ENCODE measurements at places on chromosomes 1 and 21.
A peak's percentile ranks its signal among the peaks of the same experiment; 100 is the strongest.

DNA sequence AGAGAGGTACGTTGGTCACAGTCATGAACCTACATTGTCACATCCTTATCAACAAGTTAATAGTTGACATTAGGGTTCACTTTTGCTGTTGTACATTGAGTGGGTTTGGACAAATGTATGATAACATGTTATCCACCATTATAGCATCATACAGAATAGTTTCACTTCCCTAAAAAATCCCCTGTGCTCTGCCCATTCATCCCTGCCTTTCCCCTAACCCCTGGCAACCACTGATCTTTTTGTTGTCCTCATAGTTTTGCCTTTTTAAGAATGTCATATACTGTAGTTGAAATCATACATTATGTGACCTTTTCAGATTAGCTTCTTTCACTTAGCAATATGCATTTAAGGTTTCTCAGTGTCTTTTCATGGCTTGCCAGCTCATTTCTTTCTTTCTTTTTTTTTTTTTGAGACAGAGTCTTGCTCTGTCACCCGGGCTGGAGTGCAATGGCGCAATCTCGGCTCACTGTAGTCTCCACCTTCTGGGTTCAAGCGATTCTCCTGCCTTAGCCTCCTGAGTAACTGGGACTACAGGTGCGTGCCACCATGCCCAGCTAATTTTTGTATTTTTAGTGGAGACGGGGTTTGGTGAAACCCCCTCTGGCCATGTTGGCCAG, 50.6 kb downstream of the UCK2 start:
- no peak for DNase-seq

DNA sequence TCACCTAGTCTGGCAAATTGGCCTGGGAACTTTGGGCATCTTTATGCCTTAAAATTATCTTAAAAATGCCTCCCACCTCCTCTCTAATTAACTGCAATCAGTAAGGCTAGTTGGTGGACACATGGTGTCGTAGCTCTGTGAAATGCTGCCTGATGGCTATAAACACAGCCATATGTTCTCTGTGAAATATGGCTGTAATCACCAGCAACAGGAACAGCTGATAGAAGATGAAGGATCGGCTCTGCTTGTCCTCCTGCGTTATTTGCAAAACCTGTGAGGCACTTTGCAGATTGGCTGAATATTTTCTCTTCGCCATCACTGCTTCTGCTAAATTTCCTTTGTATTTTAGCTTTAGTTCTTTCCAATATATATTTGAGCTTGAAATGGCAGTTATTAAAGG, 419.6 kb downstream of the RWDD3 start:
- DNase-seq = no peak

DNA sequence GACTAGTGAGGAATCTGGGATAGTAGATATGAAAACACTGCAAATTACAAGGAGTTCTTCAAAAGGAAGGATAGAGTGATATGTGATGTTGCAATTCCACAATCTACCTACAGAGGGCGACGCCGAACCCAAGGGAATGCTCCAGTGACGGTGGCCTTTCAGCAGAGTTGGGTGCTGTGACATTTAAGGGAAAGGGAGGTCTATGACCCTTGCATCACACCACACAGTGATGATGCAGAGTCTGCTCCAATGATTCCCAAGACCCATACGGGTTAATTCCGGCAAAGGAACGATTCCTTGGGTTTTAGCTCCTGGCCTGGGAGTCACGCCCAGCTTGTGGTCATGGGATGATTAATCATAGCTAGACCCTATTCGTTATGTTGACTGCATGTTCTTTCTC, 123.0 kb upstream of the IGSF21 start:
- no peak for DNase-seq

- no peak for DNase-seq
Observed at GRCh38 chr1:201400212-201400851, 1.2 kb upstream of the LAD1 start.

DNA sequence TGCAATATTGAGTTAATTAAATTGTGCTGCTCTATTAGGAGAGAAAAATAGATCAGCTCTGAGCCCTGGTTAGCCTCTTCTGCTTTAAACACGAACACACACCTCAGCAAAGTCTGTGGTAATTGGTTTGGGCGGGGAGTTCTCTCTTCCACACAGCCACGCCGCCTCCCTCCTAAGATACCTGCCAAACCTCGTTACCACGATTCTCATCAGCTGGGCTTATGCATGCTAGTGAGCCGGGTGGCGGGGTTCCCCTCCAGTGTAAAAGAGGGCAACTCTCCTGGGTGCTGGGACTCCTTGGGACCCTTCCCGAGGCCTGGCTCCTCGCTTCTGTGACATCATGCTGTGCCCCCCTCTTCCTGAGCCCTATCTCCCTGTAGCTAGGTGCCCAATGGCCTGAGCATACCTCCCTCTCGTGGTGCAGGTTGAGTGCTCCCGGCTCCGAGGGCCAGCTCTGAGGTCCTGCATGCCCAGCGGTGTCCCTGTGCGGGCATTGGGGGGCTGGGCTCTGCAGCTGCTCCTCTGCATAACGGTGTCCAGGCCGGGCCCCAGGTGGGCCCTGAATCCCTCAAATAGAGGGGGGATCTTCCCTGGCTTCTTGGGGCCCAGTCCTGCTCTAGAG, 182.9 kb downstream of the PRDM16 start:
- DNase-seq = no peak

DNA sequence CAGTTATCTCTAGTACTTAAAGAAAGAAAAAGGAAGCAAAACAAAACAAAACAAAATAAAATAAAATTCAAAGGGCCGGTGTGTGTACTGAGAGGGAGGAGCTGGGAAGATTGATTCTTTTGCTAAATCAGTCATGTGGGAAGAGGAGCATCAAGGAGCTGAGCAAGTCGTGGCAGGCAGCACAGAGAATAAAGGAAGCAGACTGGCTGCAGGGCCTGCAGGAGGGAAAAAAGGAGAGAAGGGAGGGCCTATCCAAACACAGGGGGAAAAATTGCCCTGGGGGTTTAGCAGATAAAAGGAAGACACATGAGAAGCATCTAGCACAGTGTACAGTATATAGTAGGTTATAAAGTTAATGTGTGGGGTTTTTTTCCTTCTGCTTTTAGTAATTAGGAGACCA, 27.6 kb downstream of the AGO4 start:
- no peak for DNase-seq

- no peak for DNase-seq
Observed at GRCh38 chr1:154847891-154848290, 22.2 kb downstream of the KCNN3 start.

DNA sequence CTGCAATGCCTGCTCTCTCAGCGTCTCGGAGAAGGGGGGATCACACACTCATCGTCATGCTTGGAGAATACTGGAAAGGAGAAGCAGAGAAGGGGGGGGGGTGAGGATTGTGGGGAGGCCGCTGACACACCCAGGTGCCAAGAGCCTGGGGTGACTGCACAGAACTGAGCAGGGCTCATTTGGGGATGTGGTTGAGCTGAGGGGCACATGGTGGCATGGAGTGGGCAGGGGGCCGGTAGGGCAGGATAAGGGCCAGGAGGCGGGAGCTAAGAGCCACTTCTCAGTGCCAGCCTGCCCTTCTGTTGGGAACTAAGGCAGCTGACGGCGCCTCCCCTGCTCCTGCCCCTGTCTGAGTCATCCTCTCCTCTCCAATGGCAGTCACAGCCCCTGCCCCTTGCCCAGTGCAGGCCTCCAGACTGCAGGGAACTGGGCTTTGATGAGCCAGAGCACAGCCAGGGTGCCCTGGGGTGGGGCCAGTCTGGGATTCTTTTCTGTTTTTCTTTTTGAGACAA, 27.2 kb downstream of the MRPL37 start:
- peak; percentile 70 for DNase-seq

GRCh38 chr21:19776076-19776475, 1222.1 kb upstream of the NCAM2 start:
- DNase-seq = no peak

DNA sequence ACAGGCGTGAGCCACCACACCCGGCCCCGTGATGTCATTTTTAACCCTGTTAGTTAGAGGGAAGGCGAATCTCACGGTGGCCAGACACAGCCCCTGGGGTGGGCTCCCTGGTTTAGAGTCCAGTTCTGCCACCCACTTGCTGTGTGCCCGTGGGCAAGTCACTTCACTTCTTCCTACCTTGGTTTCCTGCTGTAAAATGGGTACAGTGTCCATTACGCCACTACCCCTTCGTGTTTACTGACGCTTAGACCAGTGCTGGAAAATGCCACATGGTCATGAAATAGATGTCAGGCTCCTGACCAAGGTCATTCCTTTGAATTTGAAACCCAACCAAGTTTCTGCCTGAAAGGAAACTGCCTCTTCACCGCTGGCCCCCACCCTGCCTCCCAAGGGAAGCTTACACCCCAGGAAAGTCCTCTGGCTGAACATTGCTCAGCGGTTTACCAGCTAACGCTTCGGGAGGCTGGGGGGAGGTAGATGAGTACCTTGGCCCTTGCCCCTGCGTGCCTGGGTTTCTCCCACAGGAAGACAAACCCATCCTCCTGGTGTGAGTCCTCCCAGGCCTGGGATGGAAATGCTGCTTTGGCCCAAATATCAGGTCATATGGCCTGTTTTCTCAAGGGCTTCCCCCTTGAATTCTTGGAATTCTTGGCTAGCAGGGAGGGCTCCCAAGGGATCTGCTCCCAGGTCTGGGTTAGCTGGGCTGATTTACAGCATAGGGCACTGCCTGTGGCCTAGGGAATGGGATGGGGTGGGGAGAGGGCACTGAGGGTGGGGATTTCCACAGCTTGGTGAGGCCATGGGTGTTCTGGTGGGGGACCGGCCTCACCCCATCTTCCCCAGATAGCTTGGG, 7.6 kb upstream of the AADACL4 start:
- DNase-seq = no peak

GRCh38 chr1:73903092-73903491, 294.9 kb downstream of the LRRIQ3 start:
- no peak for DNase-seq

GRCh38 chr1:85894651-85895050, 186.4 kb upstream of the ZNHIT6 start:
- DNase-seq = no peak

DNA sequence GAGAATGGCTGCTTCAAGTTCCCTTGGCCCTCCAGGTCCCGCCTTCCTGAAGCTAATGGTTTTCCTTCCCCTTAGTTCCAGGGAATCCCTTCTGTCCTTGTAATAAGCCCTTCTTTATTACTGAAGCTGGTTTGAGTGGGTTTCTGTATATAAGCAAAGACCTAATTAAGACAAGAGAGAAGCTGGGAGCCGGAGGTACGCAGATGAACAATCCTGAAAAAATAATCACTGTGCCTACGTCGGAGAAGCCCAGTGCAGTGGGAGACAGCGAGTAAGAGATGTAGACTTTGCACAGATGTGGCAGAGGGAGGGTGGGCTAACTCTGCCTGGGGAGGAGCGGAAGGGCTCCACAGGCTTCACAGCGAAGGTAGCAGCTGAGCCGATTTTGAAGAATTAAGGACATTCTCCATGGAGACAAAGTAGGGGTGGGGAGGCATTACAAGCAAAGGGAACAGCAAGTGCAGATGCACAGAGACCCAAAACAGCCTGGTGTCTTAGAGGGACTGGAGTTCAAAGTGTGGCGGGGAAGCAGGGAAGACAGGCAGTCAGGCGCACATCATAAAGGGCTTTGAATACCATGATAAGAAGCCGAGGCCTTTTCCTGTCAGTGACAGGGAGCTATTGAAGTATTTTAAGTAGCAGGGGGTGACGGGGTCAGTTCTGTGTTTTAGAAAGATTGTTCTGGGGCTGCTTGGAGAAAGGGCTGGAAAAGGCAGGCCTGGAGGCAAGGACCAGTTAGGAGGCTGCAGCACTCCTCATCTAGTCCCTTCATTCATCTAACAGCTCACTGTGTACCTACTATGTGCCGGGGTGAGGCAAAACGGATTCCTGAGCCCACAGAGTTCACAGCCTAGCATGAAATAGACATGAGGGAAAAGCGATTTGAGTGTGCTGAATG, 6.5 kb downstream of the RIMS3 start:
- no peak for DNase-seq

DNA sequence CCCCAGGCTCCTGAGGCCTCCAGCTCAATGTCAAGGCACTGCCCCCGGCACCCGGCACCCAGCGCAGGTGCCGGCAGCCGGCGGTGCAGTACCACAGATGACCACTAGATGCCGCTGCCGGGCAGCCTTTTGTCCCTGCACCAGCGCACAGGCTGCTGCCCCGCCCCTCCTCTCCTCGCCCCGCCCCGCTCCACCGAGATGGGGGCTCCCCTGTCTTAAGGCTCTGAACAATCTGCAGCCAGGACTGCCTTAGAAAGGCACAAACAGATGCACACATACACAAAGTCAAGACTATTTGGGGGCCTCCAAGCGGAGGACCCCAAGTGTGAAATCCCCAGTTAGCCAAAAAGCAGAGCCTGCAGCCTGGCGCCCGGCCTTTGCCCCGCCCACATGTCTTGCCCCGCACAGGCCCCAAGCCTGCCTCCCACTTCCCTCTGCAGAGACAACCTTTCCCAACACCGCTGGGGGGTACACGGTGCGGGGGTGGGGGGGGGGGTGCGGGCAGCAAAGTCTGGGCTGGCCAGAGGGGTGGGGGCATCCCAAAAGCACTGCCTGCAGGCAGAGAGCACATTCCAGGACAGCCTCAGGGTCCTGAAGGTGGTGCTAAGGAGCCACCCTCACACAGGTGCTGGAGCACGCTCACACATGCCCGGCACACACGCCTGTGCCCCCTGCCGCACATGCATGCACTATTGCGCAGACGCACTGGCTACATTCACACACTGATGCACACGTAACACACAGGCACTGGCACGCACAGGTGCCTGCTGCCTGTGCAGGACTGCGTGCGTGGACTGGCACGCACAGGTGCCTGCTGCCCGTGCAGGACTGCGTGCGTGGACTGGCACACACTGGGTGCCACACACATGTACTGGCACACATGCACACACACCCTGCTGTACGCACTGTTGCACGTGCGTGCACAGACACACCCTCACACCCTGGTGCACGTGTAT, 37.1 kb downstream of the ARHGEF16 start:
- peak; percentile 21 for DNase-seq

GRCh38 chr21:29730281-29730680, 209.5 kb downstream of the GRIK1 start:
- DNase-seq = no peak

- no peak for DNase-seq
Observed at GRCh38 chr1:41416081-41416480, 54.8 kb downstream of the FOXO6 start.

- peak; percentile 29 for DNase-seq
Observed at GRCh38 chr21:33121715-33122475, 52.0 kb downstream of the OLIG1 start.

GRCh38 chr1:232493869-232494268, 136.1 kb downstream of the SIPA1L2 start:
- no peak for DNase-seq

DNA sequence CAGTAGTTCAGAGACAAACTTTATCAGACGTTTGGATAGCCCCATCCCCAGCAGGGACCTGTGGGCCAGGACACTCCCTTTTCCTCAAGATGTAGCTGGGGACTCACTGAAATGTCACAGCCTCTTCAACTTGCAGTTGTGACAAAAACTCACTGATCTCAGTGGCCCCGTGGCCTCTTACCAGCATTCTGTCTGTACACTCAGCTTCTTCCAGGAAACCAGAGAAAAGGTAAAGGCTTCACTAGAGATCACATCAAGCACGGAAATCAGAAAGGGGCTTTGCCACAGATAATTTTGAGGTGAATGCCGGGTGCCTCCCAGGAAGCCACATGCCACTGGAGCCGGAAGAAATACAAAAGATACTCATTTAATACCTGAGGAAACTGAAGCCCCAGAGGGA, 122.2 kb downstream of the CCDC185 start:
- no peak for DNase-seq

- DNase-seq = no peak
Observed at GRCh38 chr1:93585059-93585966, 96.3 kb downstream of the BCAR3 start.

Data from HL-60 (cell line).